ENCODE measurements at places on chromosomes 1 and 21.

DNA sequence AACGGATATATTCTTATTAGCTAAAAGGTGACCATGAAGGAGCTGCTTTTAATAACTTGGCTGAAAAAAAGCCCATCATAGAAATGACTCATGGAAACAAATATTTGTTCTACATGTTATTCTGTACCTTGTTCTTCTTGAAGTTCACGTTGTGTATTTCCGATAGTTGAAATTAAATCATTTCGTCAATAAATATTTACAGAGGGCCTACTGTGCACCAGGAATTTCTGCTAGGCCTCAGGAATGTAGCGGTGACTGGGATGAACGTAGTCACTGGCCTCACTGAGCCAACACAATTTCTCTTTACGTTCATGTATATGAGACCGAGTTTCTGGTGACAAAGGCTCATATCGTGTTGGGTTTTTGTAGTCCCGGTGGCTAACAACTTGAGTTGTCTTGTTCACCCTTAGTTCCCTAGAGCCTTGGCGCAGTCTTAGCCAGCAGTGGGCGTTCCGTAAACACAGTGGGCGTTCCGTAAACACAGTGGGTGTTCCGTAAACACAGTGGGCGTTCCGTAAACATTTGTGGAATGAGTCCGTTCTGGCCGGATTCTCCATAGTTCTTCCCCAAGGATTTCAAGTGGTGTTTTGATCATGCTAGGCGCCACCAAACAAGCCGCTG, 53.2 kb upstream of the VAMP3 start:
- DNase-seq: no peak

GRCh38 chr1:53368314-53369033, 40.6 kb upstream of the LRP8 start:
- no peak for DNase-seq

DNA sequence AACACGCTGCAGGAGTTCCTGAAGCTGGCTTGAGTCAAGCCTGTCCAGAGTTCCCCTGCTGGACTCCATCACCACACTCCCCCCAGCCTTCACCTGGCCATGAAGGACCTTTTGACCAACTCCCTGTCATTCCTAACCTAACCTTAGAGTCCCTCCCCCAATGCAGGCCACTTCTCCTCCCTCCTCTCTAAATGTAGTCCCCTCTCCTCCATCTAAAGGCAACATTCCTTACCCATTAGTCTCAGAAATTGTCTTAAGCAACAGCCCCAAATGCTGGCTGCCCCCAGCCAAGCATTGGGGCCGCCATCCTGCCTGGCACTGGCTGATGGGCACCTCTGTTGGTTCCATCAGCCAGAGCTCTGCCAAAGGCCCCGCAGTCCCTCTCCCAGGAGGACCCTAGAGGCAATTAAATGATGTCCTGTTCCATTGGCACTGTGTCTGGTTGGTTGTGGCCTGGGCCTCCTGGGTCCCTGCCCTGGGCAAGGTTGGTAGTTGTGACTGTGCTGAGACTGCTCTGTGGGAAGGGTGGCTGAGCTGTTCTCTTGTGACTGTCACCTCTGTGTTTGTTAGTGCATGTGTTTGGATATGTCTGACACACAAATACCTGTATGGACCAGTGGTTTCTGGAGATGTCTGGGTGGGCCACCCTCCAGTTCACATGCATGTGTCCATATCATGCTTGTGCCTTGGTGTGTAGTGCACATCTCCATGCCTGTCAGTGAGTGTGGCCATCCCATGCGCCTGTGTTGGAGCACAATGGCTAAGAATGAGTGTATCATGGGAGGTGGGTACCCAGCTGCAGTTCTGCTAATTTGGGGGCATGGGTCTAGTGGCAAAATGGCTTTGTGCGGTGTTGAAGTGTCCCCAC, 1.4 kb downstream of the SH3BGRL3 start:
- DNase-seq: no peak

DNA sequence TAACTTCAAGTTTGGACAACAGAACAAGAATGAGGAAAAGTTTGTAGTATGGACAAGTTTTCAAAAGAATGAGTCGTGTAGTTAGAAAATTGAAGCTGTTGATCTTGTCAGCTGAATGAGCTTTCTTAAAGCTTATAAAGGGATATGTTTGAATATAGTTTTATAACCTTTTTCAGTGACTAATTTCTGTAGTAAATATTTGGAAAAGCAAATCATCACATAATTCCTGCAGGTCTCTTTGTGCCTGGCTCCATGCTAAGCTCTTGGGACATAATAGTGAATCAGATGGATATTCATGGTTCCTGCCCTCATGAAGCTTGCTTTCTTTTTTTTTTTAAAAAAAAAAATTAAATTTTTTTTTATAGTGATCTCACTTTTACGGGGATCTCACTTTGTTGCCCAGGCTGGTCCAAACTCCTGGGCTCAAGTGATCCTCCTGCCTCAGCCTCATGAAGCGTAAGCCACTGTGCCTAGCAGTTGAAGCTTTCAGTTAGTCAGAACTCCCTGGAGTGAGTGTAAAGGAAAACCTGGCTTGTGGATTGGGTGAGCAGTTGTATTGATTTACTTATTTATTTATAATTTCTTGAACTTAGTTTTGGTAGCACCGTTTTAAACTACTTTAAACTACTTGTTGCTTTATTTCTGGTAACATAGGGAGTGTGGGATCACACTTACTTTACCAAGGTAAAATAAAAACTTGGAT, 15.5 kb downstream of the DYRK1A start:
- DNase-seq: no peak

DNA sequence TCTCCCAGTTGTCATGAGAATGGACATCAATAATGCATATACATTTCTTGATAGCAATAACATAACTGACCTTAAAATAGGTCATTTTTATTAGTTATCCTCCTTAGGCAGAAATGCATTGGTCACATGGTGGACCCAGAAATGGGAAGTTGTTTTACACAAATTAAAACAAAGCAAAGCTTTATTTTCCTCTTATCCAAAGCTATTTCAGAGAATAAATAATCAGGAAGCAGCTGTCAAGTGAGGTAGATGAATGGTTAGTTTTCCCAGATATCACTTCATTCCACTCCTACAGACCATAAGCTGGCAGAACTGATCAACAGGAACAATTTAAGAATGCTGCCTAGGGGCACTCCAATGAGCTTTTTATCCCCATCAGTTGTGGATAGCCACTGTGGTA, 16.0 kb upstream of the OLIG1 start:
- DNase-seq: no peak

GRCh38 chr1:200369706-200370105, 40.1 kb downstream of the ZNF281 start:
- no peak for DNase-seq

GRCh38 chr1:243956450-243956849, 94.6 kb upstream of the ZBTB18 start:
- peak; percentile 64 for DNase-seq

GRCh38 chr1:235852887-235853286, 13.8 kb downstream of the LYST start:
- DNase-seq: peak; percentile 35

- no peak for DNase-seq
Measured at GRCh38 chr1:208172423-208173145, 71.6 kb downstream of the PLXNA2 start.

DNA sequence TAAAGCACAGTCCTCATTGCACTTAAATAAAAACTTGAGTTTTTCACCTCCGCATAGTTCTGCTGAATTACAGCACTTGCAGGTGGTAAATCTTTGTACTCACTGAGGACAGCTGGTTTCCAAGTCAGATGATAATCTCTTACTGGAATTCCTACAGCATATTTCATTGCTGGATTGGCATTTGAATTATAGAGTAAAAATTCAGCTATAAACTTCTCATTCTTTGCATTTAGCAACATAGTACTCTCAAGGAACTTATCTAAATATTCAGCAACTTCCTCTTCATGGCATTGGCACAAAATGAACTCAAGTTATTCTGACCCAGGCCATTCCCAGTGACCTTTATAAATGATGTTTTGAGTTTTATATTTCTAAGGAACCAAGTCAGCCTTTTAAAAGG, 23.4 kb downstream of the GORAB start:
- DNase-seq: peak; percentile 35

GRCh38 chr1:18020021-18020817, 87.4 kb upstream of the IGSF21 start:
- no peak for DNase-seq

GRCh38 chr21:46401186-46401910, 57.3 kb upstream of the DIP2A start:
- no peak for DNase-seq

DNA sequence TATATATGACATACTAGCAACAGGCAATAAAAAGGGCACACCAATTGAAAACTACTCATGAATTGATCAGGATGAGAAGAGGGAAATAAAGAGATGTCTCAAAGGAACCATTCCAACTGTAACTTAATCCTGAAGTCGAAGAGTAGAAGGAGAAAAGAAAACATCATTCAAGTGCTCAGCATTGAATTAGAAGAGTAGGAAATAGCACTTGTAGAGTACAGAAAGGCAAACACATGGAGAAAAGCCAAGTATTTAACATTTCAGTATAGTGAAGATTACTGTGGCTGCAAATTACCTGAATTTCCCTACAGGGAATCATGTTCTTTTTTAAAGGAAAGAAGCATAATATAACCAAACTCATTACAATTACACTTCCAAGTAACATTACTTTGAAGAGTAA, 205.0 kb downstream of the KCTD3 start:
- DNase-seq: no peak

GRCh38 chr21:27423038-27423437, 456.1 kb upstream of the ADAMTS5 start:
- DNase-seq: peak; percentile 98

DNA sequence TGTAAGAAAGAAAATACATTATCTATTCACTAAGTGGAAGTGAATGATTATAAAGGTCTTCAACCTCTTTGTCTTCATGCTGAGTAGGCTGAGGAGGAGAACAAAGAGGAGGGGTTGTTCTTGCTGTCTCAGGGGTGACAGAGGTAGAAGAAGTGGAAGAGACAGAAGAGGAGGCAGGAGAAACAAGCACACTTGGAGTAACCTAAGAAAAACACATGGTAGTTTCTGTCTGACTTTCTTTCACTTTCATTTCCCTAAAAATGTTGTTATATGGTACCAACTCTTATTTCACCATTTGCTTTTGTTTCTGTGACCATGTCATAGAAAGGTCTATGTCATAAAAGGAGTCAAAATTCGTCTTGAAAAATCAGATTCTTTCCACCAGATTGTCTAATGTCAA, 696.6 kb upstream of the BRINP3 start:
- peak; percentile 17 for DNase-seq

DNA sequence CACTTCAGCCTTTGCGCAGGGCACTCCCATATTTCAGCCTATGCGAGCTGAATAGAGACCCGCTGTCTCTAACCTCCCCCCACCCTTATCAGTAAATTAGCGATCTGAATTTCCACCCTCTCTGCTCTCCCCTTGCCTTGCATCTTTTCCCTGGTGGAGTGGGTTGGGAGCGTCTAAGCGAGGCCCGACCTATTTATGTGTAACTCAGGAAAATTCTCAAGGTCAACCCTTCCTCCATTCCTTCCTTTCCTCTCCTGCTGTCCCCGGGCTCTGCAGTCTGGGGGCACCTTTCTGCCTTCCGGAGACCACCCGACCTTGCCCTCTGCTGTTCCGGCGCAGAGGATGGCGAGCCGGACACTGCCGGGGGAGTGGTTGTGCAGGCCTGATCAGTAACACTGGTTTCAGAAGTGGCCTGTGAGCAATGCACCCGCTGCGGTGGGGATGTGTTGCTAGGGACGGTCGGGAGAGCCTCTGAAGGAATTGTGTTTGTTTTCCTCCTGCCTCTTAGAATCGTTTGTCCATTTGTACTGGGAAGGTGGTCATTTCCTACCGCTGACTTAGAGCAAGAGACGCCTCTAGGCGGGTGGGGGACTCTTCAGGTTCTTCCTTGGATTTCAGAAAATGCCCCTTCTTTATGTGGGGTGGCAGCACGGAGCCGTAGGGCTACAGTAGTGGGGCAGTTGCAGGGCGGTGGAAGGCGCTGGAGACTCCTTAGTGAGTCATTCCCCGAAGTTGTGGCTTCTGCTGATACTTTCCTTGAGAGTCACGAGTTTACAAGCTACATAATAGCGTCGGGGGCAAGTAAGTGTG, 513 bp downstream of the MGST3 start:
- DNase-seq: peak; percentile 86

DNA sequence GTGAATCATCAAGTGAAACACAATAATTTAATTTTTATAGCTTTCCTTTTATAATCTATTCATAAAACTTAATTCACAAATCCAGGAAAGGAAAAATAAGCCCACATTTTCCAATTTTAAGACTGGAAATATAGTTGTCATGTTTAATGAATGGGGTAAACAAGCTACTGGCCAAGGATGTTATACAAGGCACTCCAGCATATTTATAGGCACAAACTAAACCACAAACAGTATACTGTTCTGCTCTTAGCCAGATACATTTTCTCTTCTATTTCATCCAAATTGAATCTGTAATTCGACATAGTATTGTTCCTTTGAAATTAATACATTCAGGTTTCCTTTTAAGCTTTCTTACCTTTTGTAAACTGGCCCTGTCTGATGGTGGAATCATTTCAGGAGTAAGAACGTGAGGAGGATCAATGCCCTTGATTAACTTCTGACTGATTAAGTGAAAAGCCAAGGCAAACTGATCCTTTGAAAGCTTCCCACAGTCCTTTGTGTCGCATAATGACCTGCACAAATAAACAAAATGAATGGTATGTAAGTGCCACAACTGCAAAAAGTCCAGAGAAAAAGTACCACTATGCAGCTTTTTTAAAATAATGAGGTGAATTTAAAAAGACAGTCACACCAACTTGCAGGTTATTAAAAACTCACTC, 74.4 kb downstream of the EPS15 start:
- DNase-seq: no peak

DNA sequence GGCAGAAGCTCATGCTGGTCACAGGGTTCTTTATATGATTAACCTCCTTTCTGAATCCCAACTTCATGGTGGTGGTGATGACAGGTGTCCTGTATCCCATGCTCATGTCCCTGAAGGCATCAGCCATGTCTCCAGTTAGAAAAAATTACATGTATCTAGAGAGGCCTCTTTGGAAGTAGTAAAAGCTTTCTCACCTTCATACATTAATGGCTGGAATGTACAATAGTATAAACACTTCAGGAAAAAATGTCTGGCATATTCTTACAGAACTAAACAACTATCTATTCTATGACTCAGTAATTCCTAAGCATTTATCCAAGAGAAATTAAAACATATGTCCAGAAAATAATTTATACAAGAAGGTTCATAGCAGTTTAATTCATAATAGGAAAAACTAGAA, 34.0 kb downstream of the ADAM30 start:
- DNase-seq: no peak

- DNase-seq: no peak
Measured at GRCh38 chr1:221206076-221206475, 326.8 kb downstream of the HLX start.

DNA sequence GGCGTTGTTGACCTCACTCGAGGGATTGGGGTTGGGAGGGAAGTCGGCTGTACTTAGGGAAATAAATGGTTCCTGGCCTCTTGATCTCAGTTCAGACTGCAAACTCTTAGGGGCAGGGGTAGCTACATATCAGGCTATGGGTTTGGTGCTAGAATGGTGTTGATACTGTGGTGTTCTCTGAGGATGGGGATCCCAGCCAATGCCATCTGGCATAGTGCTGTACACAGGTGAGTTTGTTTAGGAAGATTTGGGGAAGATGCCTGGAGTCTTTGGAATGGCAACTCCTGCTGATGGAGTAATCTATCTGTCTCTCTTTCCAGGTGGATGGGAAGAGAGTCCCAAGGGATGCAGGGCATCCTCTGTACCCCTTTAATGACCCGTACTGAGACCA, 14.3 kb upstream of the NASP start:
- DNase-seq: no peak

GRCh38 chr1:93576346-93576745, 105.3 kb downstream of the BCAR3 start:
- DNase-seq: peak; percentile 74

- DNase-seq: no peak
Measured at GRCh38 chr1:43063394-43064219, 104.9 kb upstream of the SLC2A1 start.

All from foreskin fibroblast (primary cell).